ENCODE measurements at places on chromosomes 2 and 18.

- DNase-seq: no peak
These were observed 6.0 kb upstream of the CIB4 start for GRCh38 chr2:26646986-26647672.

- no peak for DNase-seq
These were observed 15.7 kb downstream of the CCBE1 start for GRCh38 chr18:59681521-59682004.

GRCh38 chr18:7729868-7730267 is 162.8 kb downstream of the PTPRM start:
- no peak for DNase-seq

DNA sequence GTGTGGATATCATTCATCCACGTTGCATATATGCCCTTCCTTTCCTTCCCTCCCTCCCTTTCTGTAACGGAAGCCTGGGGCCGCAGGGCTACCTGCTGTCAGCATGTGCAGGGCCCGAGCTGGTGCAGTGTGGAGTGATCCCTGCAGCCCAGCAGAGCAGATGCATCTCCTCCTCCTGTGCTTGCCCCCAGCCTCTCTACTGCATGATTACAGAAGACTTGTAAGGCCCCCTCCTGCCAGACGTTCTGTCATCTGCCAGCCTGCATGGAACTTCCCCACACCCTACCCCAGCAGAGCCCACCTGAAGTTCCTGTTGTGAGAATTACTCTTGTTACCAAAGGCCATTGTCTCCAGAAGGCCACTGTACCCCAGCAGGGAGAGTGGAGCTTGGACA is 67.5 kb upstream of the FOSL2 start:
- no peak for DNase-seq

- DNase-seq: no peak
These were observed 217.6 kb upstream of the FOSL2 start for GRCh38 chr2:28175028-28175427.

DNA sequence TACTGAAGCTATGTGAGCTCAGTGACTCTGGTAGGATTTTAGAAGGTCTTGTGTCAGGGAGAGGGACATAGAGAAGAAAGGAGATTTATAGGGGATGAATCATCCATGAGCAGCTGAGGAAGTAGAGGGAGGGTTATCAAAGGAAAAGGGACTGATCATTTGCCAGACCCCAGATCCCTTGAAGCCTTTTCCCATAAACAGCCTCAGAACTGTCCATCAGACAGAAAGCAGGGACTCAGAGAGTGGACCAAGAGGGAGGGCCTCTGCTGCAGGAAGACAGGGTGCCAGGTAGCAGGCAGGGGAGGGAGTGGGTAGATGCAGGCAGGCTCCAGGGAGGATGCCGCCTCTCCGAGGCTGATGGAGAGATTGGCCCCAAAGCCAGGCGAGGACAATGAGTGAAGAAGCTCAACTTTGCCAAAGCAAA is 133.9 kb downstream of the TNS1 start:
- DNase-seq: no peak

DNA sequence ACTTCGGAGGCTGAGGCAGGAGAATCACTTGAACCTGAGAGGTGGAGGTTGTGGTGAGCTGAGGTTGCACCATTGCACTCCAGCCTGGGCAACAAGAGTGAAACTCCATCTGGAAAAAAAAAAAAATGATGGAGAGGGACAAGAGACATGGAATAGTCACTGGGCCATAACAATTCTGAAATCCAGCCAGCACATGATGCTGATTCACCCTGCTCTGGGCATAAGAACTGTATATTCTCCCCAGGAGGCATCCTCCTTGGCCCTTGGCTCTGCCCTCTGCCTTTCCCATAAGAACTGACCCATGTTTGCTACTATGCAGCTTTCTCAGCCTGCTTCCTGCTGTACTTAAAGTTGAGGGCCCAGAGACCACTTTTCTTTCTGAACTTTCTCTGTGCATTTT is 297.7 kb downstream of the GBX2 start:
- DNase-seq: no peak

DNA sequence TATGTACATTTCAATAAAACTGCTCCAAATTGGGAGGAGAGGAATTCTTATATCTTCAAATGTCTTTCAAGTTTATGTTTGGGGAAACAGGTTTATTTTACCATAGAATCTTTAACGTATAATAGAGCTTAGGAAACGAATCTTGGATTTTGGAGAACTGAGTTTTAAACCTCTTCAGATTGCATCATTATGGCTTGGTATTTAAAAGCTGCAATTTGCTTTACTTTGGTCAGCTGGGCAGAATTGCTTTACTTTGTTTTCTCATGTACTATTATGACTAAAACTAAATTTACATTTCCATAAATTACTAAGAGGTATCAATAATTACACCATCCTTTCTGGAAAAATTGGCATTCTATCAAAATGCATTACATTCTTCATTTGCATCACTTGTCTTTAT is 54.6 kb downstream of the BAZ2B start:
- no peak for DNase-seq

DNA sequence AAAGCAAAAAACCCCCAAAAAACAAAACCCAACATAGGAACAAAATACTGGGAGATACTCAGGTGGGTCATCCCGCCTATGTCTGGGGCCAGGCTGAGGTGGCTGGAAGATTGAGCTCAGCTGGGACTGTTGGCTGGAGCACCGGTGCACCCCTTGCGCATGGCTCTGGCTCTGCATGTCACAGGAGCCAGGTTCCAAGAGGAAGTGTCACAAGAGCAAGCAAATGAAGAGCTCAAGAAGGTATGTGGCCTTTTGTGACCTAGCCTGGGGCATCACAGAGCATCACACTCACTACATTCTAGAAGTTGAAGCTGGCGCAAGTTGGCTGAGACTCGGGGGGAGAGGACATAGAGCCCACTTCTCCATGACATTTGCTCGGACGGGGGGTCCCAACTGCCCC is 40.6 kb downstream of the PDCL3 start:
- no peak for DNase-seq

- DNase-seq: peak; percentile 20
These were observed 175.5 kb downstream of the SETBP1 start for GRCh38 chr18:44856157-44856556.

DNA sequence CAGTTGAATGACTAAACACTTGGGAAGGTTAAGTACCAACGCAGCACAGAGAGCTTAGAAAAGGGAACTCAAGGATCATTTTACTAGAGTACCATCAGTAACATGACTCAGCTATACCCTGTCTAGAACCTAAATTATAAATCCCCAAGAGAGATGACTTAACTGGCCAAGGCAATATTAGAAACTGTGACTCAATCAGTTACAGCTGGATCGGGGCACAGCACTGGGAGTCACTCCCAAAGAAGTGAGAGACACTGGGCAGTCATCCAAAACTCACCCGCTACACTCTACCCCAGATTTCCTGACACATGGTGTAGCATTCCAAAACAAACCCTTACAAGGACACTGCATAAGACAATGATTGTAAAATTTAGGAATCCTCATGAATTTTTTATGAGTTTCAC is 17.7 kb downstream of the IWS1 start:
- DNase-seq: peak; percentile 49

DNA sequence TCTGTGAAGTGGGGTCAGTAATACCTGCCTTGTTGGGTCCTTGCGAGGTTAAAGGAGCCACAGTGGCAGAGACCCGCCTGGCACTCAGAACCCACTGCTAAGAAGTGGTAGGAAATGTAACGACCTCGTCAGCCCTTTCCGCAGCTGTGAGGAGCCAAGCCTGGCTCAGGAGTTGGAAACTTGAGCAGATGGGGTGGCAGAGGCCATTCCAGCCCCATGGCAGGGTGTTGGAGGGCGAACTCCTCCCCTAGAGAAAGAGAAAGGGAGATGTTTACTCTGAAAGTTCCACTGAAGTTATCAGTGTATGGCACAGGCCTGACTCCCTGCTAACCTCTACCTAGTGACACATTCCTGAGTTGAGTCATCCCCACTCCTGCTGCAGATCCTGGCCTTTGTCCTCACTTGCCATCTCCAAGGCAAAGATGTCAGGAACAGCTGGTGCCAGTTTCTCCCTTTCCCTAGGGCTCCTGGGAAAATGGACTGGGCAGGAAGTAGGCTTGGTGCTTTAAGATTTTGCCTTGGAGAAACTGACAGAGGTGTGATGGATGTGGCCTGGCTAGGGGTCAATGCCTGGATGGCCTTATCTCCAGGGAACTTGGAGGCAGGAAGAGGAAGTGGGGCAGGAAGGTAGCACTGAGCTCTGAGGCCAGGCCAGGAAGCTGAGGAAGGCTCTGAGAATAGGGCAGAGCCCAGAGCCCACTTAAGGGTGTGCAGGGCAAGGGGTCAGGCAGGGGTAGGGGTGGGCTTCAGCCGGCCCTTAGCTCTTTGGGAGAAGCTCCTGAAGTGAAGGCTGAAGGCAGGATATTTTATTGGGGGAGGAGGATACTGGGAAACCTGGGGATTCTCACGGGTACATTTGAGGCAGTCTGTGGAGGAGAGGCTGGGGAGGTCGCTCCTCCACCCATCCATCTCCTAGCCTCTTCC is 888 bp downstream of the VAMP5 start:
- DNase-seq: no peak

Measured in KBM-7 (cell line).